WERI-Rb-1 (cell line): ENCODE measurements at places on chromosomes 5 and 9.

GRCh38 chr5:151495320-151495719, 47.9 kb downstream of the SLC36A1 start:
- DNase-seq, result no peak

GRCh38 chr9:127572961-127573721, 38.9 kb upstream of the STXBP1 start:
- no peak for DNase-seq

GRCh38 chr5:143606043-143606752, 202.7 kb upstream of the NR3C1 start:
- no peak for DNase-seq

DNA sequence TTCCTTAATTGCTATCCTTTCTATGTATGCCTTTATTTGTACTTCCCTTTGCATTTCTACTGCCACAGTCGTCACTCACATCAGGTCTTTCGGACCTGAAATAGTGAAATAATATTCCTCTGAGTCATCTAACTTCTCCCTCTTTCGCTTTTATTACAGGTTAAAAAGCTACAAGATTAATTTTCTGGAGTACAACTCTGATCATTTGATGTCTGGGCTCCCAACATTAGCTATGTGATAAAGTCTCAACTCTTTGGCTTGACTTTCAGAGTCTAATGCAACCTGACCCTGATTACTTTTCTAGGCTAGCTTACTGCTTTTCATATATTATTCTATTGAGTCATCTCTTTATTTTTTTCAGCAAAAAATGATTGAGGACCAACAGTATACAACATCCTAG, 638.8 kb upstream of the WWC1 start:
- no peak for DNase-seq

- DNase-seq, result no peak
Observed at GRCh38 chr5:157469687-157470086, 9.7 kb downstream of the NIPAL4 start.

- DNase-seq, result peak; percentile 39
Observed at GRCh38 chr9:77177894-77178794, 810 bp downstream of the VPS13A start.

- no peak for DNase-seq
Observed at GRCh38 chr5:8953911-8954438, 591.9 kb downstream of the SEMA5A start.

DNA sequence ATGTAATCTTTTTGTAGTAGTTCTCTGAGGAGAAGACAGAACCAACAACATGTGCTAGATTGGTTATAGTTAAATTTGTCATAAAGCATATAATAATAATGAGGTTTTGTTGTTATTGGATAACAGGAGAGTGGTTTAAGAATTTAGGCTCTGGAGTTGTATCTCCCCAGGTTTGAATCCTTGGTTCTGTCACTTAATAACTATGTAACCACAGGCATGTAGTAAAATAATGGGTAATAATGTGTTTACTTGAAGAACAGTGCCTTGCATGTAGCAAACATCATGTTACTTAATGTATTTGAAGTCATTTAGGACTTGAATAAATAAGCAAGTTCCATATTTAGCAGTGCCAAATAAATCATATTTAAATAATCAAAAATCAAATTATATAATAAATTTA, 55.8 kb downstream of the NSD1 start:
- DNase-seq, result no peak

DNA sequence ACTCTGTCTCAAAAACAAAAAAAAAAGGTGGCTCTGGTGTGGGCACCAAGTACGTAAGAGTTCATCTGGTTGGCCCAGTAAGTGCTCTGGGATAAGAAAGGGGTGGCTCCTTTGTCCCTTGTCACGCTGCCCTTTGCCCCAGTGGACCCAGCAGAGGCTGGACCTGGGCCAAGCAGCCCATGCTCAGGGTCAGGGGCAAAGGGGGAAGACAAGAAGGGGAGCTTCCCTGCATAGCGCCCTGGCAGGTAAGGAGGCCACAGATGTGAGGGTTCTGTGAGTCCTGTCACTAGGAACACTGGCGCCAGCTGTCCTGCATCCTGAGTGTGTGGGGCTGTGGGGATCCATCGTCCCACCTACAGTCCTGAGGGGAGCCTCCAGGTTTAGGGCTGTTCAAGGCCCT, 65.3 kb downstream of the GADD45G start:
- no peak for DNase-seq

- DNase-seq, result no peak
Observed at GRCh38 chr9:16045651-16046280, 492.9 kb downstream of the CCDC171 start.

- DNase-seq, result peak; percentile 64
Observed at GRCh38 chr5:32709750-32710549, 1.2 kb upstream of the NPR3 start.

DNA sequence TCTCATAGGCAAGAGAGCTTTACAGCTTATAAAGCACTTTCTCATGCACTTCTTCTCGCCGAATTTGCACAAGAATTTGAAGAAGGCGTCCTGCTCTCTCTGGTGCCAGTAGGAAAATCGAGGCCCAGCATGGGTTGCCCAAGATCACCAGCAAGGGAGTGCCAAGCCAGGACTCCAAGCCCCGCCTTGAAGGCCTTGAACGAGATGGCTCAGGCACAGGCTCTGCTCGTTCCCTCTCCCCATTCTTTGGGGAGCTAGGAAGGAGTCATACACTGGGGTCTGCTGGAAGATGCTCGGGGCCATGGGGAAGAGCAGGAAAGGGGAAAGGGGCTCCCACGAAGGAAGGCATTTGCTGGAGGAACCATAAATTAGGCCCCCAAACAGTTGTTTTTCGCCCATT, 46.7 kb downstream of the PAX5 start:
- DNase-seq, result no peak

DNA sequence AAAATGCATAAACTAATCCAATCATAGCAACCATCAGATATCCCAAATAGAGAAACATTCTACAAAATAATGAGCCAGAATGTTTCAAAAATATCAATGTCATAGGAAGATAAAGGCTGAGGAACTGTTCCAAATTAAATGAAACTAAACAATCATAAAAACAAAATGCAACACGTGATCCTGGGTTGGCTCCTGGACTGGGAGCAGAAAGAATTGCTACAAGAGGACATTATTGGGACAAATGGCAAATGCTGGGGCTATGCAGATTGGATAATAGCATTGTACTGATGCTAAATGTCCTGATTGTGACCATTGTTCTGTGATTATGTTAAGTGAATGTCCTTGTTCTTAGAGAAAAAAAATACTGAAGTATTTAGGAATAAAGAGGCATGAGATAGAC, 54.2 kb upstream of the AKNA start:
- DNase-seq, result no peak

GRCh38 chr5:147208134-147208533, 26.7 kb upstream of the STK32A start:
- no peak for DNase-seq

GRCh38 chr9:76665458-76665857, 98.8 kb upstream of the PCA3 start:
- no peak for DNase-seq

DNA sequence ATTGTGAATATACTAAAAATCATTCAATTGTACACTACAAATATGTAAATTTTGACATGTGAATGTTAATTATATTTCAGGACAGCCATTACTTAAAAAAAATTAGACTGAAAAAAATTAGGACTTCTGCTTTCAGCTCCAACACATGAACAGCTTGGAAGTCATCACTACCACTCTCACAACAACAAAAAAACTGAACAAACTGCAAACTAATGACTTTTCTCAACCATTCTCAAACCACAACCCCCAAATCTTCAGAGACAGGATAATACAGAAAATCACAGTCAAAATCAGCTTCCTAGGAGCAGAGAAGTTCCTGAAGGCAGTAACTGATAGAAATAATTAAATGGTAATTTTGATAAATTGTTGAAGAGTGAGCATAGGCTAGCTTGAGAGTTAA, 686.4 kb downstream of the TLE1 start:
- DNase-seq, result no peak

DNA sequence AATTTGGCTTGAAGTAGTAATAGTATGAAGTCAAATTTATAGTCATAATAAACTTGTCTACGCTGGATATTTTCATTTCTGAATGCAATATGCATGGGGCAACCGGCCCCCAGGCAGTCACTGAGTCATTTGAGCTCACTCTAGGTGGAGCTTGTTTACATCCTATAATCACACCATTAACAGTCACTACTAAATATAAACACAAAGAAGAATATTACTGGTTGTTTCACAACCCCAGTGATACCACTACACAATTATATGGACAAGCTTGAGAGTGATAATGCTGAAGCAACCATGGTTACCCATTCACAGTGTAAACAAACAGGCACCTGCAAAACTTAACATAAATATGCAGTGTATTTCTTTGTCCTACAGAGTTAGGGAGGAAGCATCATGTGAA, 68.7 kb downstream of the MARCHF3 start:
- no peak for DNase-seq

- DNase-seq, result no peak
Observed at GRCh38 chr5:151663617-151664293, 23.0 kb downstream of the SPARC start.

- no peak for DNase-seq
Observed at GRCh38 chr5:151052836-151053235, 28.0 kb downstream of the TNIP1 start.

GRCh38 chr5:4572311-4573100, 567.6 kb upstream of the ADAMTS16 start:
- no peak for DNase-seq

- no peak for DNase-seq
Observed at GRCh38 chr5:52498607-52499006, 289.1 kb upstream of the ITGA1 start.

DNA sequence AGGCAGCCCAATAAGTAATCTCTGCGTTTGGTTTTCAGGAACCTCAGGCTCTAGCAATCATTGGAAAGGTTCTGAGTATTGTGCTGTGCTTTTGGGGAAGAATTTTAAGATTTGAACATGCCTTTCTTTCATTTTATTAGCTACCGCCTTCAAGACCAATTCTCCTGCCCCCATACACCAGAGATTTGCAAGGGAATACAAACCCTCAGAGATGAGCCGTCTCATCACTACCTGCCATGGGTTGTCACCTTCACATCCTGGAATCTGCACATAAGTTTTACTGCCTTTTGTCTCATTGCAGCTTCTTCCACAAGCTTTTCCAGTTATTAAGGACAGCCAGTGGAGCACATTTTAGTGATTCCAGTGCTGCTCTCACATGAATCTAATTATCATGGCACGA, 11.7 kb upstream of the TMED7 start:
- no peak for DNase-seq

DNA sequence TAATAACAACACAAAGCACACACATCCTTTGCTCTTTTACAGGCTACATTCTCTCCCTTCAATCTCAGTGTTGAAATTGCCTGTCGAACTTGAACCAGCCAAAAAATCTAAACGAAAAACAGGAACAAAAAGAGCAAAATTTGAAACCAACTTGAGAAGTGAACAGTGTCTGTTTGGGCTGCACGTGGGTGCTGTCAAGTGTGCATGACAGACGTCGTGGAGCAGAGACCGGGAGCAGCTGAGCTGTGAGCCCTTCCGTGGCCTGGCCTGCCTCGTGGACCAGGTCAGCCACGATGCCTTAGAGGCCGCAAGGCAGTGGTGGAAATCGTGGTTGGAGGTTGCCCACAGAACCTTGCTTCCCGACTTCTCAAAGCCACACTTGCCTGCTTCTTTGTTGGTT, 34.8 kb upstream of the DENND1A start:
- DNase-seq, result no peak

- DNase-seq, result no peak
Observed at GRCh38 chr9:117028103-117028858, 341.2 kb downstream of the TRIM32 start.

- DNase-seq, result no peak
Observed at GRCh38 chr9:109017493-109017892, 4.2 kb upstream of the CTNNAL1 start.

DNA sequence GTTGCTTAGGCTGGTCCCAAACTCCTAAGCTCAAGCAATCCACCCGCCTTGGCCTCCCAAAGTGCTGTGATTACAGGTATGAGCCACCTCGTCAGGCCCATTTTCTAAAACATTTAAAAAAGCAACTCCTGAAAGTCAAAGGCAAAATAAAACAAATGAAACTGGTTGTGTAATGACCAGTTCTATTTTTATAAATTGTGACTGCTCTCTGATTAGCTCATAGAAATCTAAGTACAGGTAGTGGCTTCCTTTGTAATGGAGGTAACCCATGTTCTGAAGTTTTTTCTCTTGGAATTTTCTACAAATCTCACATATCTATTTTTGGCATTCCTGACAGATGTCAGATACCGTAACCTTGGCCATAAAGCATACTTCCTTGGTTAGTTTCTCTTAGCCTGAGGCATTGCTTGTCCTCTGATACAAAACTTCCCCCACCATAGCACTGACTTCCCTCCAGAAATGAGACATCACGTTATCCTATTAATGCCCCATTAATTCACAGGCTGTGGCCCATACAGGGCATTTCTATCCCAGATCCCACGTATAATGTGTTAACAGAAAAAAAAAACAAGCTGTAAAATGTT, 14.1 kb upstream of the AK3 start:
- DNase-seq, result no peak
